Hematopoietic multipotent progenitor cell (in vitro differentiated cells): ENCODE measurements at places on chromosomes 13 and 19.
A peak's percentile ranks its signal among the peaks of the same experiment; 100 is the strongest.

DNA sequence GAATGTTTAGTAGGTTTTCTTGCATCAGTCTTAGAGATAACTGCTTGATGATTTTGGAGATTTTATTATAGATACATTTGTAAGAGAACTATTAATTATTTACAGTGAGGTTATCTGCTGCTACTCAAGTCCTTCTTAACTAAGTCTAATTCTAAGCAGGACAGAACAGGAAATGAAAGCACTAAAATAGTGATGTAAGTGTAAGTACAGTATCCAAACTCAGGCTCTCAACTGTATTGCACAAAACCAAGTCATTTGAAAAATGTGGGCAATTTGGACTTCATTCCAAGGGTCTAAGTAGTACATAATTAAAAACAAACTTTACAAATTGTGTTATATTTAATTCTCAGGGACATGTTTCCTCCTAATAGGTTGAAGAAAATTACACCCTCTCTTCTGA, 417.1 kb downstream of the ITGBL1 start:
- DNase-seq = no peak

DNA sequence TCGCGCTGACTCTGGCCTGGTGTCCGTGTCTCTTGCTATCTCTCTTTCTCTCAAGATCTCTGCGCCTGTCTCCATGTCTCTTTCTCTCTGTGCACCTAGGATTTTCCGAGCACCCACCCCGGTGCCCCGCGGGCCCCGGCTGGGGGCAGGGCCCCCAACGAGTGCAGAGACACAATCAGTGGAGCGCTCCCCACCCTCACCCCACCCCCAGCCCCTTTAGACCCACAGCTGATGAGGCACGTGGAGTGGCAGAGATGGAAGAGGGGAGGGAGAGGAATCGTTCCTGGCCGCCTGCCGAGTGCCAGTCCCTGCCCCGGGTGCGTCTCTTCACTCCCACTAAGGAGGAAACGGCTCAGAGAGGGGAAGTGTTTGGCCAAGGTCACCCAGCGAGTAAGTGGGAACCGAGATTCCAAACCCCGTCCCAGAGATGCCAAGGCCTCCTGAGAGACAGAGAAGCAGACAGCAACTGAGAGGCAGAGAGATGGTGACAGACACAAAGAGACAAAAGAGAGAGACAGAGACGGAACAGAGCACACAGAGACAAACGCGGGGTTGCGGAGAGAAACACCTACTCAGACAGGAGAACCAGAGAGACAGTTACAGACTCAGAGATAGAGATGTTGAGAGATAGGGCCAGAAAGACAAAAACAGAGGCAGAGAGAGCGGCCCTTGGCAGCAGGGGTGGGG, 626 bp upstream of the BCL3 start:
- DNase-seq = peak; percentile 53

GRCh38 chr19:39070888-39071287, 13.3 kb upstream of the ACP7 start:
- DNase-seq = no peak

DNA sequence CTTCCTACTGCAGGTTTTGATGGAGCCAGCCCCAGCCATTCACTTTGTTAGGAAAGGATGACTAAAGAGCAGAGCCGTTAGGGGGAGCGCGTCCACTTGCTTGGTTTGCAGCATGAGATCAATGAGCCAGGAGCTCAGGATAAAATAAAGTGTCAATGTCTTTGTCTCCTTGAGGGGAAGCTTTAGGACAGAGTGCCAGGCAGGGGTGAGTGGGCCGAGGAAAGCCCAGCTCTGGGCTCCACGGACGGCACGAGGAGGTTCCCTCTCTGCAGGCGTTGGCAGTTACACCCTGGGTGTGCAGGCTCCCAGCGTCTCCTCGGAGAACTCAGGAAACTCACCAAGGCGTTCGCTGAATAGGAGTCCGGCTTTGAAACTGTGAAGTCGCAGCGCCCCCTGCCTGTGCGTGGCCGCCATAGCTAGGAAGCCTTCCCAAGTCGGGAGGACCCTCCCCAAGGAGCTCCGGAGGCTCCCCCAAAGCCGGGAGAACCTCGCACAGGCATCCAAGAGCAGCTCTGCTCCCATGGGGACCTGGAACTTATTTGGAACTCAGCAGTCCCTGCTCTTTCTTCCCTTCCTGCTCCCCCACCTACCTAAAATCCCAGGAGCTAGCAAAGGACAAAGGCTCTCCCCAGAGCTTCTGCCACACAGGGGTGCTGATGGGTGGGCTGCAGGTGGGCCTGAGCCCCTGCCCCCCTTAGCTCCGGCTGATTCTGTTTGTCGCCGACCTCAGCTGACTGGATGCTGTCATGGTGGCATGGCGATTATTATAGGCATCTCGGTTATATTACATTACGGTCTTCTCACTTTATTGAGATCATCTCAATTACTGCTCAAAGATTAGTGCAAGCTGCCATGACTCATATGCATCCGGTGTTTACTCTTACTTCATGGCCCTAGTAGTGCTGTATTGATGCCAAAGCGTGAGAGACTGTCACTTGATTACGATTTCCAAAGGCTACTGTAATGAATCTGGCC, 34.4 kb downstream of the GSX1 start:
- peak; percentile 37 for DNase-seq

DNA sequence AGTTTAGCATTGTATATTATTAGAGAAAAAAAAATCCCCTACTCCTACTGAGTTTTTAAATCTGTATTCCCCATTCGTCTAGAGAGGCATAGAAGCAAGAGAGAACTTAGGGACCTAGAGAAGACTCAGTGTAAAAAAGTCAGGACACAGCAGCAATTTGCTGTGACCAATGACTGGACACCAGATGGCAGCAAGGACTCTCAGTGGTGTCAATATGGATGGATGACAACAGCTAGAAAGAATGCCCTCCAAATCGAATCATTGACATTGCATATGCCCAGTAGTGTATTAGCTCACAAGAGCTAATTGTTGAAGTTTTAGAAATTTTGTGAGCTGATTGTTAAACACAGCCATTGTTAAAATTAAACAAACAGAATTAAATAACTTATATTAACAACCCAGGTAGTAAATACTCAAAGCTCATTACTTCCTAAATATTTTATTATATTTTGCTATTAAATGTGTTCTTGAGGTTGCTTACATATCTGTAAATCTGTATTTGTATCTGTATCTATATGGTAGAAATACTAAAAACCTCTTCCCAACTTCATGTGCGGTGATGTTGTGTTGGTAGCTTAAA, 43.9 kb downstream of the SIAH3 start:
- peak; percentile 45 for DNase-seq

GRCh38 chr19:14116525-14116917, 1.0 kb downstream of the PRKACA start:
- DNase-seq = no peak

- DNase-seq = peak; percentile 95
Measured at GRCh38 chr19:11324079-11324661, 15.3 kb downstream of the RAB3D start.

- DNase-seq = no peak
Measured at GRCh38 chr19:14203177-14203576, 2.8 kb downstream of the ADGRL1 start.

DNA sequence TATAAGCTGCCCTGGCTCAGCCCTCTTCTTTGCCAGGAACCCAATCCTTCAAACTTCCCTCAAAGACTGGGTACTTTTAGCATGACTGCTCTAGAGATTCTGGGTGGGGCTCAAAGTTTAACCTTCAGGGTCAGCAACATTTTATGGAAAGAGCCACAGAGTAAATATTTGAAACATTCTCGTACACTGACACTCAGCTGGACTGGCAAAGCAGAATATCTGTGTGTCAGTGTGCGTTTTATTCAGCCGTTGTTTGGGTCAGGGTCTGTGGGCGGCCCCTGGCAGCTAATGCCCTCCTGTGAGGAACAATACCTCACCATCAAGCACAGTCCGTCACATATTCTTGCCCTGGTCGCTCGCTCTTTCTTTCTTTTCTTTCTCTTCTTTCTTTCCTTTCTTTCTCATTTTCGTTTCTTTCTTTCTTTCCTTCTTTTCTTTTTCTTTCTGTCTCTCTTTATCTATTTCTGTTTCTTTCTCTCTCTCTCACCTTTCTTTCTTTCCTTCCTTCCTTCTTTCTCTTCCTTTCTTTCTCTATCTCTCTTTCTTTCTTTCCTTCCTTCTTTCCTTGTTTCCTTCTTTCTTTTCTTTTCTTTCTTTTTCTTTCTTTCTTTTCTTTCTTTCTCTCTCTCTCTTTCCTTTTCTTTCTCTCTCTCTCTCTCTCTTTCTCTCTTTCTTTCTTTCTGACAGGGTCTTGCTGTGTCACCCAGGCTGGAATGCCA, 10.7 kb downstream of the DPRX start:
- no peak for DNase-seq

DNA sequence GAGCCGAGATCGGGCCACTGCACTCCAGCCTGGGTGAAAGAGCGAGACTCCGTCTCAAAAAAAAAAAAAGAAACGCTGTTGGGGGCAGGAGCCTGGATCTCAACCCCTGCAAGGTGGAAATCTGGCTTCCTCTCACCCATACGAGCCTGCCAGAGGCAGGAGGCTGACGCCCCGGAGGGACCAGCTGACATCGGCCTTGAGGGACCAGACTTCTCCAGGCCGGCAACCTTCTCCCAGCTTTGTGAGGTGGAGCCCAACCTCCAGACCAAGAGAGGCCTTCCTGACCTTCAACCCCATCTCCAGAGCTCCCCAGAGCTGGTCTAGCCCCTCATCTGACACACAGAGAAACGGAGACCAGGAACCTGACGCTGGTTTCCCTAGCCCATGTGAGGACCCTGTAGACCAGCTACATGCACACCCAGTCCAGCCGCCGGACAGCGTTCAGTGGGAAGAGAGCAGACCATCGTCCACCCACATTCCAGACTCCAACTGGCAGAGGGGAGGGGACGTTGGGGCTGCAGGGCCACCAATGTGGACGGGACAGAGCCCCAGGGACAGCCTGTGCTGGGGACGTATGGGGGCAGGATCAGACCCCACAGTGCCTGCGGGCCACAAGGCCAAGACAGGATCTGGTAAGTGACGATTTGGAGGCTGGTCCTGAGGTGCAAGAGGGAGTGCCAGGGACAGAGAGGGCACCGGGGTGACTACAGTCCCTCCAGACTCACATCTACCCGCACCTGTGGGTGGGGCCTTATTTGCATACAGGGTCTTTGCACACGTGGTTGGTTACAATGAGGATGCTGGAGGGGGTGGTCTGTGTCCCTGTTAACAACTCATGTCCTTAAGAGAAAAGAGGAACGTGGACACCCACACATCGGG, 11.4 kb downstream of the SBNO2 start:
- DNase-seq = no peak

GRCh38 chr13:95497381-95497807, 55.1 kb upstream of the CLDN10 start:
- no peak for DNase-seq

DNA sequence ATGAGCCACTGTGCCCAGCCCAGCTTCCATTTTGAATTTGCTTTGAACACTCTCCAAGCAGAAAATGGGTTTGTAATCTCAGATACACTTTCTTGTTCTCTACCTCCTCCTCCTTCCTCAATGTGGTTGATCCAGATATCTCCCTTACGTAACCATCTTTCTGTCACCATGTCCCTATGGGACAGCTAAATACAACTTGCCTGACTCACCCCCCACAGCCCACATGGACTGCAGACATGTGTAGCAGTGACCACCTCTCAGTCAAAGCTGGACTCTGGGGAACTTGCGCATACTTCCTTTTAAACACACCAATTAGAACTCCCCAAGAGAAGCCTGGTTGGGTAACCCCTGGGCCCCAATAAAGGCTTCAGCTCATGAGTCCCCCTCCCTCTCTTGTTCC, 10.8 kb upstream of the ZNF799 start:
- DNase-seq = no peak

- no peak for DNase-seq
Measured at GRCh38 chr19:51550848-51551672, 19.6 kb upstream of the SIGLEC6 start.

DNA sequence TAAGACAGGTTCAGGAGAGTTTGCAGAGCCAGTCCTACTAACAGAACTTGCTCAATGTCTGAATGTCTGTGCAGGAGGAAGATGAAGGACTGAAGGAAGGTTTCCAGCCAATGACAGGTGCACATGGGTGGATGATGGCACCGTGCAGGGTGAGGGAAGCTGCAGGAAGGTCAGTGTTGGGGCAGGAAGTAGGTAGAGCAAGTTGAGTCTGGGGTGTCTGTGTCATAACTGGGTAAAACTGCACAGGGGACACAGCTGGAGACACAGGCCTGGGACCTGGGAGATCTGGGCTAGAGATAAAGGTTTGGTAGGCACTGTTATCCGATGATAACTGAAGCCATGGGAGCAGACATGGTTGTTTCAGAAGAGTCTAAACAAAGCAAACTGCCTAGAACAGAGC, 116.9 kb downstream of the USP12 start:
- DNase-seq = no peak

GRCh38 chr13:102298051-102298450, 103.8 kb downstream of the FGF14 start:
- no peak for DNase-seq

- DNase-seq = peak; percentile 79
Measured at GRCh38 chr13:26721251-26722121, 39.1 kb downstream of the GPR12 start.
